ENCODE measurements at places on chromosomes 5 and 9.

DNA sequence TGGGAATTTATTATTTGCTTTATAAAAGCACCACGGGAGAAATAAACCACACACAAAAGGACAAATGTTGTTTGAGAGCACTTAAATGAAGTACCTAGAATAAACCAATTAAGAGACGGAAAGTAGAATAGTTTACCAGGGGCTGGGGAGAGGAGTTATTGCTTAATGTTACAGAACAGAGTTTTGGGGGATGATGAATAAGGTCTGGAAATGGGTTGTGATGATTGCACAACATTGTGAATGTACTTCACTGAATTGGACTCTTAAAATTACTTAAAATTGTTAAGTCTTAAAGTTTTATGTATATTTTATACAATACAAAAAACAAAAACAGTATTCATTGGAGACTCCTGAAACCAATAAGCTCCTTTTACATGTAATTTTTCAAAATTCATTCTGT, 1.5 kb downstream of the ZBTB43 start:
- no peak for DNase-seq

GRCh38 chr5:78829811-78830527, 155.1 kb downstream of the ARSB start:
- no peak for DNase-seq

- DNase-seq: no peak
These were observed 7.0 kb upstream of the LHX2 start for GRCh38 chr9:124004593-124004992.

DNA sequence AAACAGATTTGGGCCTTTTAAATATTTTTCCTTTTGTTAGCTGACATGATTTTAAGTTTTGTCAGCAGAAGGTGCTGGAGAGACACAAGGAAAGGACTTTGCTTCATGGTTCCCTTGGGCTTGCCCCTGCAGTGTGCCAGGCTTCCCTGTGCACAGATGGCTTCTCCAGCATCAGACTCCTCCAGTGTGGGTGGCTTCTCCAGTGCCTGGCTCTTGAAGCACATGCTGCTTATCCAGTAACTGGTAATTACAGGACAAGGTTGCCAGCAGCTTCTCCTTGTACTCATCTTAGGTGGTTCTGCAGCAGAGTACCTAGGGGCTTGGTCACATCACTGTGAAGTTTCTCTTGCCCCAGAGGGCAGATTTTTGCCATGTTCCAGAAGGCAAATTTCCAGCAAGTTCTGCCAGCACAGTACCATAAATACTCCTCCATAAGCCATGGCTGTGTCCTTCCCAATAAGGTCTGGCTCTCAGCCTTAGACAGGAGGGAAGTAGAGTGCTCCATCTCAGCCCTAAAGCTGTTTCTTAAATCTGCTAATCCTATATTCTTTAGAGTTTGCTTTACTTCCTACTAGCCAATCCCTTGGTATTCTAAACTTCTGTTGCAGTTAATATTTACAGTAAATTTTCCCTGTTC, 62.4 kb downstream of the PJA2 start:
- DNase-seq: no peak

GRCh38 chr5:143471041-143471509, 67.6 kb upstream of the NR3C1 start:
- no peak for DNase-seq

- DNase-seq: no peak
These were observed 689 bp downstream of the AK3 start for GRCh38 chr9:4740388-4740637.

DNA sequence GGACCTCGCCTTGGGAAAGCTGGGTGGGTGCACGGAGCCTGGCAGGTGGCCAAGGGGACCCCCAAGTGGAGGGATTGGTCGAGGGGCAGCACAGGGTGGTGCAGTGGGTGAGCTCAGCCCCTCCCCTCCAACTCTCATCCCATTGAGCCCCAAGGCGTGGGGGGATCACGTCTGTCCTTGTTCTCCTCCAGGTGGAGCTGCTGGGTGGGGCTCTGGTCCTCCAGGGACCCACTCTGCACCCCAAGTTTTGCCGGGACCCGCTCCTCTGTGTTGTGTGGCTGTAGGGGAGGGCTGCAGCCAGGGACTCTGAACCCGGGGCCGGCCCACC, 3.6 kb upstream of the FUT7 start:
- DNase-seq: no peak

DNA sequence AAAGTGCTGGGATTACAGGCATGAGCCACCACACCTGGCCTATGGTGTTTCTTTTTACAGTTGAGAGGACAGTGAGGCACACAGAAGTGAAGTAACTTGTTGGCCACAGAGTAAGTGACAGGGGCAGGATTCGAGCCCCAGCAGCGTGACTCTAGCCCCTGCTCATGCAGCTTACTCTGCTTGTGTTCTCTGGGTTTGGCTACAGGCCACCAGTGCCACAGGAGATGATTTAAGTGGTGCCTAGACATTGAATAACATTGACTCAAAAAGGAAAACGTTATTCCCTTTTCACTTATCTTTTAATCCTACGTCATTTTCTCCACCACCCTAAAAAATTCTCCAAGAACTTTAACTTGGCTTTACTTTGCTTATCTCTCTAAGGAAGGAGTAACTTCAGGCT, 61.4 kb downstream of the SNX24 start:
- no peak for DNase-seq

- DNase-seq: no peak
These were observed 1294.2 kb downstream of the EFNA5 start for GRCh38 chr5:106376522-106376921.

- no peak for DNase-seq
These were observed 24.2 kb downstream of the JADE2 start for GRCh38 chr5:134549714-134550113.

DNA sequence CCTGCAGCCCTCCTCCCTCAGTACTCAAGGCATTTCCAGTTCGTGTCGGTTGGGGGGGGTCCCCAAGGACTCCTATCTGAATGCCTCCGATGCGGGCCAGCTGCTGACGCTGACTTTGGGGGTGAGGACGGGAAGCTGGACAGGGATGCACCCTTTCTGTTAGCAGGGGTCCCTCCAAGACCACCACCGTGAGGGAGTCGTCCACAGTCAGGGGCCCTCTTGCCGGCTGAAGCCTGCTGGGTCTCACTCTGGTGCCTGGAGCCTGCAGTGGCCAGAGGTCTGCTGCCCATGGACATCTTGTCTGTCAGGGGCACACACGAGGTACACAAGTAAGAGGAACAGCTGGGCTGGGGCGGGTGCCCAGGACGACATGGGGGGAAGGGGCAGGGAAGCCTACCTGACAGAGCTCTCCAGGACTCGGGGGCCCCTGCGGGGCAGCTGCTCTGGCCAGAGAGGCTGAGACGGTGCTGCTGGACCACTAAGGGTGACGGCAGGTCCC, 9.1 kb upstream of the ZDHHC11 start:
- DNase-seq: no peak

DNA sequence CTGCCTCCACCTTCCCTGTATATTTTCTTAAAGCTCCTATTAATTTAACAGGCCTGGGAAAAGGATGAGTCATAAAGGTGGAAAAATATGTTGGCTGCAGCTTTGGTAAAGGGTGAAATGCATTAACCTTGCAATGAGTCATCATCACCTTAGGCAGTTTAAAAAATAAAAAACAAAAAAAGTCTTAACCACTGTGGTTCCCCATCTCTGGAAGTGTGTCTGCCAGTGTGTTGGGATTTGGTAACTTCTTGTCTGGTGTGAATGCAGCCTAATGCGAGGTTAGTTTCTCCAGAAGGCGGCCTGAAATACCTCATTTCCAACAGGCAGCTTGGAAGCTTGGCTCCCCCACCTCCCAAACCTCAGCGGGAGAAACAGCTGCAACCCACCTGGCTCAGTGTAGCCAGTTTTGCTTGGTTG, 265.3 kb upstream of the GAS1 start:
- no peak for DNase-seq

DNA sequence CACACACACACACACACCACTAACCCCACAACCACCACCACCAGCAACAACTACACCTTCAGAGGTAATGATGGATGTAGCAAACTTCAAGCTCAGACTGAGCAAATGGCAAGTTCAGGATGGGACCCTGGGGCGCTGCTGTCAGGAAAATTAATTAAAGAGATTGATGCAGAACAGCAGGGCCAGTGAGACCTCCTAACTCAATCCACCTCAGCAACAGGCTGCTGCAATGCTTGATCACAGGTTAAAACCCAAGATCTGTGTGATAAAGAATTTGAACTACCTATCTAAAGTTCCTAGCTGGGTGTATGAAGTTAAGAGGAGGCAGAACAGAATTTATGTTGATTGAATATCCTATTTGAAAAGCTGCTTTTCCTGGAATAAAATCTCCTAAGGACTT, 140.3 kb upstream of the FER start:
- DNase-seq: no peak

DNA sequence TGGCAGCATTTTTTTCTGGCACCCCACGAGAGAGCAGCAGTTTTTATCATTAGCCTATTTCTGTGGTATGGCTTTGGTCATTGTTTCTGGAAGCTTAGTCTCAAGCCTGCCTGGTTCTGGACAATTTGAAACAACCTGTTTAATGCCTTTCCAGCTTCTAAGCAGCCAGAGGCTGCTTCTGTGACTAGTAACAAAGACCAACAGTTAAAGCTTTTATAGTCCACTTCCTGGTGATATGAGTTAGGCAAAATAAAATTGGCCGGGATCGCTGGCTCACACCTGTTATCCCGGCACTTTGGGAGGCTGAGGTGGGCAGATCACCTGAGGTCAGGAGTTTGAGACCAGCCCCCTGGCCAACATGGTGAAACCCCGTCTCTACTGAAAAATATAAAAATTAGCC, 24.0 kb downstream of the LYRM7 start:
- DNase-seq: no peak

- no peak for DNase-seq
These were observed 177.5 kb upstream of the TBC1D2 start for GRCh38 chr9:98432960-98433359.

- no peak for DNase-seq
These were observed 219.0 kb downstream of the ZNF608 start for GRCh38 chr5:124527220-124527991.

- DNase-seq: no peak
These were observed 13.9 kb downstream of the PRRC2B start for GRCh38 chr9:131407717-131408195.

DNA sequence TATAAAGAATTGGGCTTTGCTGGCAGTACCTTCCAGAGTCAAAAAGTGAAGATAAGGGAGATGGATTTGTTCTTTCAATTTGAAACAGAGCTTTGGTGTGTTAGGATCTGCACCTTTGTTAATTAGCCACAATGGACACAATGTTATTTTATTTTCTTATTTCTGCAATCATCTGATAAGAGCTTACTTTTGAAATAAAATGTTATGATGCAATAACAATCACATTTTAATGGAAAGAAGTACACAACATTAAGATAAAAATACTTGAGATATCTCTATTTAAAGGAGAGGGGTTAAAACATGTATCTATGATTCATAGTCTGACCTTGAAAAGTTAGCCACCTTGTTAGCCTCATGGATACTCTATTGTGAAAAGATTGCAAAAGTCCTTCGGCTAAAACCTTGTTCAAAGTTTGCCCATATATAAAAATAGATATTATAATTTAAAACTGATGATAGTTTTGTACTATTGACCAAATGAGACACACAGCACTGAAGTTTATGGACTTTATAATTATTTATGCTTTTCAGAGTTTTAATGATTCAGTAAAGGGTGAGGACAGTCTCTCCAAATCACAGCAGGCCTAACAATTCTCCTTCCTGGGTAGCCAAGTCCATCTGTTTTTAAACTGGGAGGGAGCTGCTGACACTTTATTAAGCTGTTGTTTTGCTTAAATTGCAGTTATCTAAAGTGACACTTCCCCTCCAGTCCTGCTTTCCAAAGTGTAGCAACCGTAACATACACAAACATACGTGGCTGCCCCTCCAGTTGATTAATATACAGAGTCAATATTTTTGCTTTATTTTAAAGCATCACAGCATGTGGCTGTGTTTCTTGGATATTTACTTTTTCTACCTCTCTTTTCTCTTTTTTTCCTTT, 47.6 kb upstream of the DAP start:
- DNase-seq: no peak

DNA sequence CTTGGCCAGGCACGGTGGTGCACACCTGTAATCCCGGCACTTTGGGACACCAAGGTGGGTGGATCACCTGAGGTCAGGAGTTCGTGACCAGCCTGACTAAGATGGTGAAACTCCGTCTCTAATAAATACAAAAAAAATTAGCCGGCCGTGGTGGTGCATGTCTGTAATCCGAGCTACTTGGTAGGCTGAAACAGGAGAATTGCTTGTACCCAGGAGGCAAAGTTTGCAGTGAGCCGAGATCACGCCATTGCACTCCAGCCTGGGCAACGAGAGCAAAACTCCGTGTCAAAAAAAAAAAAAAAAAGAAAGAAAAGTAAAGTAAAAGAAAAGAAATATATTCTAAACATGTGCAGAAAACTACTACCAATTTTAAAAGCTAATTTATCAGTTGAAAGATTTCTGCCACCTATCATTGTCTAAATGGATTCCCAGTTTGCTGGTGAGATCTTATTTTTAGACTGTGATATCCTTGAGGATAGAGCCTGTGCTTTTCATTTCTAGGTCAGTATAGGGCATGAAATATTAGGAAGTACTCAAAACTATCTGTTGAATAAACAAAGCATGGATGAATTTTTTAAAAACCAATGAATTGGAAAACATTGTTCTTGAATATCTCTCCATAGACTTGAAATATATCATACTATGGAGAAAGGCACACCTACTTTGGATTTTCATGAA, 86.9 kb downstream of the NFIB start:
- no peak for DNase-seq

DNA sequence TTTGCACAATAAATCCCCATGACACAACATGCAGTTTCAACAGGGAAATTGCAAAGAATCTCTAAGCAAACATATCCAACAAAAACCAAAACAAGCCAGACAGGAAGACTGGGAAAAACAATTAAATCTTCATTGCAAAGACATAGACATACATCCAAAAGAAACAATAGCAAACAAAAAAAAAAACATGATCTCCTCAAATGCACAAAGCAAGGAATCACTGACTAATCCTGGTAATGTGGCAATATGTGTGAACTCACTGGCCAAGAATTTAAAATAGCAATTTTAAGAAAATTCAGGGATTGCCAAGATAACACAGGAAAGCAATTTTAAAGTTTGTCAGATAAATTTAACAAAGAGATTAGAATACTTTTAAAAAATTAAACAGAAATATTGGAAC, 520.1 kb upstream of the SMC2 start:
- DNase-seq: no peak

DNA sequence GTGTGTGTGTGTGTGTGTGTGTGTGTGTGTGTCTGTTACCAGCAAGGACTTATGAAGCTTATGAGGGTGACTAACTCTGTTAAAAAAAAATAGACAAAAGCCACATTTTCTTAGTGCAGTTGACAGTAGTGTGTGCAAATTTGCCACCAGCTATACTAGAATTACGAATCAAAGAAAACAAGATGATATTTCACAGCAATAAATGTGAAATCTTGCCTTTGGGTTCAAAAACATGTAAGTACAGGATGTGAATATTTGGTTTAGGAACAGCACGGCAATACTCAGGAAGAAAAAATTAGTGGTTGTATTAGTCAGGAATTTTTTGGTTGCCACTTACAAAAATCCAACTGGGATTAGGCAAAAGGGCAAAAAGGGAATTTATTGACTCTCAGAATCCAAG, 117.4 kb downstream of the NPR3 start:
- DNase-seq: no peak

- DNase-seq: no peak
These were observed 126.6 kb downstream of the BARX1 start for GRCh38 chr9:93828331-93829097.

All from smooth muscle cell of the brain vasculature (primary cell).